Activated CD4-positive, CD25-positive, alpha-beta regulatory T cell treated with anti-CD3 and anti-CD28 coated beads, Interleukin-2, amount 50 U/mL, for 24 hours (primary cell): ENCODE measurements at places on chromosomes 16 and 17.

- ATAC-seq: no peak
These were observed 9.5 kb downstream of the KRT12 start for GRCh38 chr17:40857535-40857934.

- no peak for ATAC-seq
These were observed 252.9 kb upstream of the XYLT1 start for GRCh38 chr16:17723531-17724134.

DNA sequence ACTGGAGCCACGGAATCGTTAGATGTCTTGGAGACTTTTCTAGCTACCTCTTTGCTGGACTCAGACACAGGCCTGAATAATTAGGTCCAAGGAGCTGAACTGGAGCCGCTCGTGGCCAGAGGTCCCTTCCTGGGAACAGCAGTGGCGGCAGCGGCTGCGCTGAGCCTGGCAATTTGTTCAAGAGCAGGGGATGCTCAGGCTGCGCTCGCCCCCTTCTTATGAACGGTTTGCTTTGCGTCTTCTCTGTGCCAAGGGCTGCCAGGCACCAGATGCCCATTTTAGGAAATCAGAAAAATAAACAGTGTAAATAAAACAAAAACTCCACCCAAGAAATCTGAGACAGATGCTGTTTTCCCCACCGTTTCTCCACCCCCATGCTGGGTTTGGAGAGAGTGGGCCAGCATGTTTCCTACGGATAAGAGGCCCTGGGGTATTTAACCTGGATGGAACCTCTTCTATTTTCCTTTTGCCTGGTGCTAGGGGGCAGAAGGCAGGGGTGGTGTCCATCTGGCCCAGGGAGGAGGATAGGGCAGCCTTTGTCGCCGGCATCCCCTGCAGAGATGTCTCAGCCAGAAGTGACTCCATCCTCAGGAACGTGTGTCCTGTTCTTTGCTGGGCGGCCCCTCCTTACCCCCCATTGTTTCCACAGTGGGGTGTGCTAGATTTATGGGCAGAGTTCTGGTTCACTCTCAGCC, 163.4 kb downstream of the SEC14L1 start:
- ATAC-seq: no peak

GRCh38 chr16:54048586-54049495, 237.7 kb downstream of the IRX3 start:
- ATAC-seq: no peak

GRCh38 chr17:44065668-44066203, 735 bp downstream of the LSM12 start:
- no peak for ATAC-seq

GRCh38 chr16:6381896-6382295, 950.7 kb upstream of the RBFOX1 start:
- ATAC-seq: no peak

DNA sequence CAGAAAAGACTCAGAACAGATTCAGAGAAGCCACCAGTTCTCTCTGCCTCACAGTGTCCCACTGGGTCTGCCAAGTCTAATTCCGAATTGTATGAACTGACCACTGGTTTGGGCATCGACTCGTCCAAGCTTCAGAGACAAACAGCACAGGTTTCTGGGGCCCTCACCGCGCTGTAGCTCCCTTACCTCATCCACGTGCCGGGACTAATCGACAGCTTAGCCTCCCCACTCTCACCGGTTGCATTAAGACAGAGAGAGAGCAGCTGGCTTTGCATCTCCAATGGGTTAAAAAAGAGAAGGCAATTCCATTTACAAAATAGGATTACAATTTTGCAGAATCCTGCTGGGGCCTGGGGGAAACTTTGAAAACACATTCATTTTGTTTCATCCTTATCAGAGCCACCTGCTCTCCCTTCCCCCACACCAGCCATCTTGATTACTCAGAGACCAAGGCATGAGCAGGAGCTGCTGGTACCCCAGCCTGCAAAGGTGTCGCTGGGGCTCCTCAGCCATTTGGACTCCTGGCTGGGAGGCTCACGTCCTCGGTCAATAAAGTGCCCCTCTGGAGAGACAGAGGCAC, 95.3 kb upstream of the RPL38 start:
- ATAC-seq: no peak

- peak; percentile 89 for ATAC-seq
These were observed 24.4 kb downstream of the CRK start for GRCh38 chr17:1431631-1432104.

DNA sequence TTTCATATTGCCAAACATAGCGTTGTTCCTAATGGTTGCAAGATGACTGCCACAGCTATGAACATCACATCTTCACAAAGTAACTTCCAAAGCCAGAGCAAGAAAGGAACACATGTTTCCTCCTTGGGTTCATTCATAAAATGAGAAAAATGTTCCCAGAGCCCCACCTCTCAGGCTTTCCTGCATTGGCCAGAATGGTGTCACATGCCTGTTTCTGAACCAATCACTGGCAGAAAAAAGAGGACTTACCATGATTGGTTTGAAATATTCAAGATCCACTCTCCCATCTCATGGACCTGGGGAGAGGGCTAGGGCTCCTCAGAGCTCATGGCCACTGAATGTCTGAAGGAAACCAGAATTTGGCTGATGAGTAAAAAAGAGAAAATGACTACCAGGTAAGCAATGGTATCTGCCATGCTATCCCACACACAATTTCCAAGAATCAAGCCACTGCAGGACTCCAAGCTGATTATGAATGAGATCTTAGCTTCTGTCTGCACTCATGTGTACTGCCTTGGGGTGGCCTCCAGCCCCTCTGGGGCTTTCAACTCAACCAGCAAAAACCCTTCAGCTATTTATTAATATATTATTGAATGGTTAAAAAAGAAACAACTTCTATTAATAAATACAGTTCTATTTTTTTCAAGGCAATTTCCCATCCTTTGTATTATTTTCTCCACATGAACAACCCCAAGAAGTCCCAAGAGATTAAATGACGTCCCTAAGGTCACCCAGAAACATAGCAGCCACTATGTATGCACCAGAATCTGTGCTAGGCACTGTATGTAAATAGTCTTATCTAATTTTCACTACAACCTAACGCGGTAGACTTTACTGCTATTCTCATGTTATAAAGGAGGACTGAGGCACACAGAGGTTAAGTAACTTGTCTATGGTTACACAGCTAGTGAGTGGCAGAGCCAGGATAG, 61.4 kb upstream of the TMC5 start:
- ATAC-seq: no peak

DNA sequence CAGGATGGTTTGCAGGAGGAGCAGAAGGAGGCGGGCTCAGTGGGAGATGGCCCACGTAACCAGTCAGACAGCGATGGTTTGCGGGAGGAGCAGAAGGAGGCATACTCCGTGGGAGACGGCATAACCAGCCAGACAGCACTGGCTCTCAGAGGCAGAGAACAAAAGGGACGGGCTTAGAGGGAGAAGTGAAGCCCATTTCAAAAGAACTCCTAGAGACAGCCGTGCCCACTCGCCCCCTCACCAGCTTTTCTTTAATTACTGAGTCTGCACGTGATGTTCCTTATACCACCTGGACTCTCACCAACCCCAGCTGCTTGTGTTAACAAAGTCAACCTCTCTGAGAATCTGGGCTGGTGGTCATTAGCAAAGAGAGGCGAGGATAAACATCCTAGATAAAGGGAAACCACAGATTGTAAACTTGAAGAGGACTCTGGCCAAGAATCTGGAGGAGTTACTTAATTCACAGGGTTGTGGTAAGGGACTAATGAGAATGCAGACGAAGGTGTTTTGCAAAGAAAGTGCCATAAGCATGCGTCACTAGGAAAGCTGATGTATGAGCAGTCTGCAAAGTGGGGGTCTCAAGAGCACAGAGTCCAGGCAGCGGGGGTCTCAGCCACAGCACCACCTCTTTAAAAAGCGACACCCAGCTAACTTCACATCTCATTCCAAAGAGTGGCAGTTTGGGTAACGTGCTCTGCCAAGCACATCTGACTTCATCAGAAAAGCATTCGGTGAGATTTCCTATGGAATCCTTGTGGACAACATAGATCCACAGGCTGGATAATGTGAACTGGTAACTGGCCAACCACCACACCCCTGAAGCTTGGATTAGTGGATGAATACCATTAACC, 51.7 kb downstream of the NXN start:
- no peak for ATAC-seq

- no peak for ATAC-seq
These were observed 6.4 kb downstream of the FCSK start for GRCh38 chr16:70460737-70461261.

- no peak for ATAC-seq
These were observed 150.2 kb upstream of the GSE1 start for GRCh38 chr16:85462714-85463611.

GRCh38 chr17:45336390-45337182, 19.8 kb upstream of the MAP3K14 start:
- ATAC-seq: no peak

DNA sequence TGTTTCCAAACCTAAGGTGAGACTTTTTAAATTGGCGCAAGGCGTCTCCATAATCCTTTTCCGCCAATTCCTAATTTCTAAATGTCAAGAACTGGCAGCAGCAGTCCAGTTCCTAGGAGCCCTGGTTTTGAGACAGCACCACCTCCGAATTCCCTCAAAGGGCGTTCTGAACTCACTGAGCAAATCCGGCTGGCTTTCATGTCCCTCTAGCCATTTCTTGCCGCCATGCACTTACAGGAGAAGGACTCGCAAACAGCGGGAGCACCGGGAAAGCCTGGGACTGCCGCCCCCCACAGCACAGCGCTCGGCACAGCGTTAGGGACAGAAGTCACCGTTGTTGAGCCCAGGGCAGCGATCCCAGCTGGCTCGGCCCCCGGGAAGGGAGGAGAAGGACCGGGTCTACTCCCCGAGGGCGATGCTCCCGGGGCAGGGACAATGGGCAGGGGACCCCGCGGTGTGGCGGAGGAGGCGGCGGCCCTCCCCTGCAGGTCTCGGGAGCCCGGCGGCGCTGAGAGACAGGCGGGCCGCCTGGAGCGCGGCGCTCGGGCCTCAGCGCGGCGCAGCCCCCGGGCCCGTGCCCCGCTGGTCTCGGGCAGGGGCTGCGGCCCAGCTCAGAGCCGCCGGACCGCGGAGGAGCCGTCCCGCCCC, 545 bp downstream of the ARHGAP17 start:
- ATAC-seq: peak; percentile 28

- no peak for ATAC-seq
These were observed 606.0 kb upstream of the SALL1 start for GRCh38 chr16:51757124-51757470.

DNA sequence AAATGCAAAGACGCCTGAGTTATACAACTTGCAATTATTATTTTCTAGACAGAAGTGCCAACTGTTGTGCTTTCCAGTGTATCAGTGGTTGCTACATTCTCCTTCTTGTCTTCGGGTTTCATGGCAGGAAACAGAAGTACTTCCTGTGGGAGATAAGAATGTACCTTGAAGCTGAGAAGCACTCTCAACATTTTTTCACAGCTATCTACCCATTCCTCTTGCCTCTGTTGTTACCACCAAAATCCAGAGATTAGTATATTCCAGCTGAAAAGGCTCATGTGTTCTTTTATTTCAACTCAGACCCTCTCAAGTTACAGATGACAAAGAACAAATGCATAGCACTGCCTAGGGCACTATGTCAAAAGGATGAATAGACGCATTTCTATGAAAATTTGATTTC, 4.8 kb upstream of the ADAT1 start:
- ATAC-seq: no peak

- ATAC-seq: no peak
These were observed 78.1 kb upstream of the ZFHX3 start for GRCh38 chr16:73125850-73126524.

DNA sequence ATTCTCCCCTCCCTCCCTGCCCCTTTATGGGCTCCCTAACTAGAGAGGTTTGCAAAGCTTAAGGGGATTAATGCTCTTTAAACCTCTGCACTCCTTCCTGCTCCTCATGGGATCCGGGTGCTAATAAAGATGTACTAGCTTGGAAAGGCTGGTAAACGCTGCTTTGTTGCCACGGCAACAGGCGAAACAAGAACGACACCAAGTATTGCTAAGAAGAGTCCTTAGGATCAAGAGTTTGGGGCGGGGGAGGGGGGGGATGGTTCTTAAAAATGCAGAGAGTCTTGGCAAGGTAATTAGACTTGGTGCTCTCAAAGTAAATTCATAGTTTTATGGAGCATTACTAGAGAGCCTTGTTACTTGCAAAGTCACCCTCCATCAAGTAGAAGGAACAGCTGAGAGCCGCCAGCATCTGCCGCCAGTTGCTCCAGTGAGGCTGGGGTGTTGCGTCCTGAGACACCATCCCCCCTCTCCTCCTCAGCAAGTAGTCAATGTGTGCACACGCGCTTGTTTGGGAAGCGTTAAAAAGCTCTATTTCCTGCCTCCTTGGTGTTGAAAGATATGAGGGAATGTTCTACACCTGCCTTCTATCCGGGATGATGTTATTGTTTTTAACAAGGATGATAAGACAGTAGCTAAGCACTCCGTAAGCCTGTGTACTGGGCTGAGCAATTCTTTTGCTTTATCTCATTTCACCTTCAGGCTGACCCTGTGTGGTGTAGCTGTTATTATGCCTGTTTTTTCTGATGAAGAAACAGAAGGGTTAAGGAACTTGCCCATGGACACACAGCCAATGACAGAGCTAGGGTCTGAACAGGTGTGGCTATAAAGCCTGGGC, 190.9 kb downstream of the CCDC182 start:
- no peak for ATAC-seq

- ATAC-seq: peak; percentile 96
These were observed at the start of gene MRPL58 for GRCh38 chr17:75012346-75013091. MRPL58 (plus strand) TSS chr17:75012670; CDS start chr17:75012687, 17 bp downstream.

DNA sequence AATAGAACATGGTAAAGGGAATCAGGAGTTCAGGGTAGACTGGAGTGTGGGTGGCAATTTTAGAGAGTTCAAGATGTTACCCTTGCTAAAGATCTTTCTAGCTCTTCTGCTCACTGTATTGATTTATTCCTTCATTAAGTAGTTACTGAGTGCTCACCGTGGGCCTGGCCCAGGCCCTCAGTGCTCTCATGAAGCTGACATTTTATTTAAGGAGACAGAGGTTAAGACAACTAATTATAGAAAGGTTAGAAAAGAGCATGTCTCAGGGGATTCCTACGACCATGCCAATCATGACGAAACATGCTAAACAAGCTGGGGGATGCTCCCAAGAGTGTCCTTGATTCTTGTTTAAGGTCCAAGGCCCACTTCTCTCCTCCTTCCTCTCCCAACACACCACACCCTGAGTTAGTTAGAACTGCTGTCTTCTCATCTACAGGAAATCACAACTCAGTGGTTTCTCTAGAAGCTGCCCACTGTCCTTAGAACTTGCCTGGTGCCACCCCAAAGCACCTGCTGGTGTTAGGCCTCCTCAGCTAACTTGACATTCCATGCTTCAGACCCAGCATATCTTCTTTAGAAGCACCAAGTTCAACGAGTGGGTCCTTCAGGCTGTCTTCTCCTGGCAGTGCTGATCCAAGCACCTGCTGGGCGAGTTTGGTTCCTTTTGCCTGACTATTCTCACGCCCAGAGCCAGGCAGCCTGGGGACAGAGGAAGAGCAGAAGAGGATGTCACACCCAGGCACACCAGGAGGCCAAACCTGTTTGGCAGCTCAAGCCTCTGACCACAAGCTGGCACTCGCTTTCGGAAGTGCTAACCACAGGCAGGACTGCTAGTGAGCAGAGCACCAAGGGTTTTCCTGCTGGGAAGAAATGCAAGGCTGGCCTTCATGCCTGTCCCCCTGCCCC, 79.0 kb downstream of the GAS7 start:
- no peak for ATAC-seq
